T-helper 17 cell (primary cell): ENCODE measurements at places on chromosomes 3 and 15.

DNA sequence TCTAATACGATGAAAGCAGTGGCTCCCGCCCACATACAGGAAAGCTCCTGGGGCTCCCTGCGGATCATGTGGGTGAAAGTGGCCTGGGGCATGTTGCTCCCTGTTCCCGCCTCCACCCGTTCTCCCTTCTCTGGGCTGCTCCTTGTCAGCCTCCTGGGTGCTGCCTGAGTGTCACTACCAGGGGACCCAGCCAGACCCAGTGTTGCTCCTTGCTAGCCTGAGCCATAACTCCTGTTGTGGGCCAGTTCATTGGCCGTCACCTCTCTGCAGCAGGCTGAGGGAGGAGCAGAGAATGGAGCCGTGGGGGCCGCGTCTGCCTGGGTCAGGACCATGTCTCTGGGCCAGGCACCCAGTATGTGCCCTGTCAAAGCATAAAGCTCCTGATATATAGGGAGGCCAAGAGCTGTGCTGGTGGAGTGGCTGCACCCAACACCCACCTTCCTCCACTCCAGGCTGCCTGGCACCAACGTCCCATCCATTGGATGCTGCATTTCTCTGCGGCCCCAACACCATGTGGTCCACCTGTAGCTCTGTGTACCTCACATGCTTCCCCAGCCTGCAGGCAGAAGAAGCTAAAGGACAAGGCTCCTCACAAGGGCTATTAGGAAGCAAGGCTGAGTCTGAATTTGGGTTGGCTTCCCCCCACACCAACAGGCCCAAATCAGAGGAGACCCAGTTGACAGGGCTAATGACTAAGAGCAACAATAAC is 40.5 kb downstream of the KLF13 start:
- no peaks in the 10 kb centered on the region for H3K27me3 ChIP-seq
- H3K36me3 ChIP-seq: peaks cover 2% of the 10 kb centered on the region
- H3K4me1 ChIP-seq: peaks cover 79% of the 10 kb centered on the region
- DNase-seq: no peak

GRCh38 chr15:97858296-97858695 is 102.2 kb upstream of the ARRDC4 start:
- H3K4me3 ChIP-seq: no peak overlapping the region
- H3K27ac ChIP-seq: no peak overlapping the region
- no peaks in the 10 kb centered on the region for H3K27me3 ChIP-seq
- H3K36me3 ChIP-seq: no peaks in the 10 kb centered on the region

DNA sequence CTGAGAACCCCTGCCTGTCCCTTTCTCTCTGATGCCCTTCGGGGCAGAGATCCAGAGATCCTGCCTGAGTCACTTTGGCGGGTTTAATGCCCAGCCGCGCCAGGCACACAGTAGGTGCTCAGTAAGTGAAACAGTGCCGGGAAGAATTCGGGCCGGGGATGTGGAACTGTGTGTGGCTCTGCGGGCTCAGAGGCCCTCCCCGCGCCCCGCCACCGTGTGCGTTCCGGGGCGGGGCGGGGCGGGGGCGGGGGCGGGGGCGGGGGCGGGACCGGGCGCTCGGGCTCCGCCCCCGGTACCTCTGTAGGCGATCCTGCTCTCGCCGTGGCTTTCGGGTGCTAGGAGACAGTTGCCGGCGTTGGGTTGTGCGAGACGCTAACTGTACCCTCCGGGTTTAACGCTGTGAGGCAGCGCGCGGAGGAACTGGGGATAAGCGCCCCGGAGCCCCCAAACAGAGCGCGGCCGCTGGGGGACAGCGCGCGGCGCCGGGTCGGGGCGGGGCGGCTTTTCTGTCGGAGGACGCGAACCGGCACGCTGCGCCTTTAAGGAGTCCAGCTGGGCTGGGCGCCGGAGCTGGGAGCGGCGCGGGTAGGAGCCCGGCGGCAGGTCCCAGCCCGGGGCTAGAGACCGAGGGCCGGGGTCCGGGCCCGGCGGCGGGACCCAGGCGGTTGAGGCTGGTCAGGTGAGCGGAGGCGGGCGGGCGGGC is at the start of gene ABHD6:
Gene ABHD6 (plus strand): TSS at position 555 of the 703 bp plus-strand sequence. CDS start 18,795 bp downstream, outside the sequence.
- peak within 1 kb of the TSS; percentile 86 for H3K27ac ChIP-seq
- peaks cover 18% of the 10 kb centered on the region for H3K27me3 ChIP-seq
- DNase-seq: peak; percentile 76
- H3K4me3 ChIP-seq: peak within 1 kb of the TSS; percentile 97

DNA sequence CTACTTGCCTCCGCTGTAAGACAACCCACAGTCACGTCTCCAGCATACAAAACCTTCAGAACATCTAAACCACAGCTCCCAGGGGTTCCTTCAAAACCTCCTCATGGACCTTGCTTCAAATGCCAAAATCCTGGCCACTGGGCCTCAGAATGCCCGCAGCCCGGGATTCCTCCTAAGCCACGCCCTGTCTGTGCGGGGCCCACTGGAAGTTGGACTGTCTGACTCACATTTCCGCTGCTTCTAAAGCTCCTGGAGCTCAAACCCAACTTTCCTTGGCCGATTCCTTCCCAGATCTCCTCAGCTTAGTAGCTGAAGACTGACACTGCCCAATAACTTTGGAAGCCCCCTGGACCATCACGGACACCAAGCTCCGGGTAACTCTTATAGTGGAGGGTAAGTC is 17.9 kb upstream of the OR5H6 start:
- H3K4me3 ChIP-seq: no peak overlapping the region
- no peaks in the 10 kb centered on the region for H3K4me1 ChIP-seq
- H3K36me3 ChIP-seq: peaks cover 3% of the 10 kb centered on the region
- no peaks in the 10 kb centered on the region for H3K27me3 ChIP-seq

DNA sequence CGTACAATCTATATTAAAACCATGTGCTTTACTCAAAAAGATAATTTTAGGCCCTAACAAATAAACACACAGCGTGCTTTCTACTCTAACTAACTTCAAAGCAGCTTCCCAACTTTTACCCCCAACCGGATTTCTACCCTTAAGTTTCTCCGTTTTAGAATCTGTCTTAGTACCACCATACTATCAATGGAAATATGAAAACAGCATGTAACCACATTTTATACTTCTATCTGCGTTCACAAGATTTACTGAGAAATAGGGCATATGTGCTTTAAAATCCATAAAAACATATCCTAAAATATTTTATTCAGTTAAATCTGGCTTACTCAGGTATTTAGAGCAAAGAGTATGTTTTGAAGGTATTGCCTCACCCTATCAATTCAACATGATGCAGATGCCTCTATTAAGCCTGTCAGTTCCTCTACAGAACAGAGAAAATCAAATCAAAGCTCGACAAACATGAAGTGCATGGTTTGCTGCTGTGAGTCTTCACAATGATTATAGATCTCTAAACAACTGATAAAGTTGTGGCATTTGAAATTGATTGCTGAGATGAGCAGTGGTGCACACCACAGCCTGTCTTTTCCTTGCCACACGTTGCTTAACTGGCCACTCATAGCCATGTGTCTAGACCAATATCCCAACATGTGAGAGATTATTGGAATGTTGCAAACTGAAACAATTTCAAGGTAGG is 44.5 kb upstream of the ZPLD1 start:
- H3K27ac ChIP-seq: no peak overlapping the region
- DNase-seq: no peak

- peaks cover 15% of the 10 kb centered on the region for H3K36me3 ChIP-seq
- DNase-seq: no peak
- H3K27ac ChIP-seq: no peak overlapping the region
- no peaks in the 10 kb centered on the region for H3K4me1 ChIP-seq
These were observed 74.2 kb downstream of the ATG7 start for GRCh38 chr3:11346416-11346815.

- no peak for DNase-seq
- no peak overlapping the region for H3K27ac ChIP-seq
- peaks cover 32% of the 10 kb centered on the region for H3K27me3 ChIP-seq
- no peaks in the 10 kb centered on the region for H3K36me3 ChIP-seq
- peaks cover 13% of the 10 kb centered on the region for H3K4me1 ChIP-seq
These were observed 4.1 kb downstream of the SLC27A2 start for GRCh38 chr15:50186090-50186489.

DNA sequence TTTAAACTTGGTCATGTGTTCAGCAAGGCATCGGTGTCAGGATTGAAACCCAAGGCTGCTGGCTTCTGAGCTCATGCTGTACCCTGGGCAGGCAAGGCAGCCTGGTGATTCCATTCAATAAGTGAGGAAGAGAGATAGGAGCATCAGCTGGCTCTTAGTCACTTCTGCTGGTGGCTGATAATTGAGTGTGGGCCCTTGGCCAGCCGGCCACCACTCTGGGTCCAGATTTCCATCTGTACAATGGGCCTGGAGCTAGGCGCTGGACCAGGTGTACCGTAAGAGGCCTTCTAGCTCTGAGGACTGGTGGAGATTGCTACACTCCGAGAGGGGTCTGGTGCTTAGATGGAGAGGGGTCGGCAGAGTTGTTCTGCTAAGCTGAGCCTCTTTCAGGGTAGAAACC is 4.3 kb downstream of the CD276 start:
- H3K36me3 ChIP-seq: no peaks in the 10 kb centered on the region
- peaks cover 11% of the 10 kb centered on the region for H3K4me1 ChIP-seq
- peaks cover 50% of the 10 kb centered on the region for H3K27me3 ChIP-seq
- DNase-seq: no peak

DNA sequence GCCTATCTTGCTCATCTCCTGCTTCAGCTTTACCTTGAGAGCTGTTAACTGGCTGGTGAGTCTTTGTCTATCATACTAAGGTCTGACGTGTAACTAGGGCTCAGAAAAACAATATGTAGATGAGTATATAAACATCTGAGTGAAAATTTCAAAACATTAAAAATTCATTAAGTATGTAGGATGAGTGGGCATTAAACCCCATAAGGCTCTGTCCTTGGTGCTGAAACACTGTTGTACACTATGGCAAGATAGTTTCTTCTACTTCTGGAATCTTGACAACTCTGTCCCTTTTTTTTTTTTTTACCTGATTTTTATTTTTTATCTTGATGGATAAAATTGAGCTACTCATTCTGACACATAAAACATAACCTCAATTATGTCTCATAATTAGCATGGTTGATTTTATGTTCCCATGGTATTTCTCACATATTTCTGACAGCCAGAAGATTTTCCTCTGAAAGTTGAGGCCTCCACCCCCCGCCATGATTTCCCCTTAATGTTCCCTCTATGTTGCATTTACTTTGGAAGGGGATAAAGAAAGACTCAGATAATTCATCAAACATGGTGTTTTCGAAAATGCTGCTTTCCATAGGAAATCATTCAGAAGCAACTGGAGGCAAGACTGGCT is 54.3 kb downstream of the DGKG start:
- DNase-seq: no peak
- no peak overlapping the region for H3K4me3 ChIP-seq
- H3K27me3 ChIP-seq: peaks cover 4% of the 10 kb centered on the region
- no peaks in the 10 kb centered on the region for H3K4me1 ChIP-seq
- H3K27ac ChIP-seq: no peak overlapping the region
- no peaks in the 10 kb centered on the region for H3K36me3 ChIP-seq

DNA sequence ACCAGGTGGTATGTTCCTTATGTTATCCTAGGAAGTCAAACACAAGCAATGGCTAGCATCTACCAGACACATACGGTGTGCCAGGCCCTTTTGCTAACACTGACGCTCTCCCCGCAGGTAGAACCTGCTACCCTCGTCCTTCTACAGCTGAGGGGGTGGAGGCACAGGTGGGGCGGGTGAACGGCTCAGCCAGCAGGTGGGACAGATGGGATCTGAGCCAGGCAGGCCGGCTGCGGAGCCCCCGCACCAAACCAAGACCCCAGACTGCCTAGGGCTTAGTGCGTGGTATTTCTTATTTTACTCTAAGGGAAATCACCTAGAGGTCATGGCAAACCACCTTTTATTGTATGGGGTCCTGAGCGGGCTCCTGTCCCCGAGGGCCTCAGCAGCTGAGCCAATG is 53.9 kb upstream of the PCSK6 start:
- H3K27ac ChIP-seq: no peak overlapping the region
- H3K36me3 ChIP-seq: peaks cover 3% of the 10 kb centered on the region
- no peak for DNase-seq
- H3K27me3 ChIP-seq: peaks cover 28% of the 10 kb centered on the region
- H3K4me3 ChIP-seq: no peak overlapping the region

DNA sequence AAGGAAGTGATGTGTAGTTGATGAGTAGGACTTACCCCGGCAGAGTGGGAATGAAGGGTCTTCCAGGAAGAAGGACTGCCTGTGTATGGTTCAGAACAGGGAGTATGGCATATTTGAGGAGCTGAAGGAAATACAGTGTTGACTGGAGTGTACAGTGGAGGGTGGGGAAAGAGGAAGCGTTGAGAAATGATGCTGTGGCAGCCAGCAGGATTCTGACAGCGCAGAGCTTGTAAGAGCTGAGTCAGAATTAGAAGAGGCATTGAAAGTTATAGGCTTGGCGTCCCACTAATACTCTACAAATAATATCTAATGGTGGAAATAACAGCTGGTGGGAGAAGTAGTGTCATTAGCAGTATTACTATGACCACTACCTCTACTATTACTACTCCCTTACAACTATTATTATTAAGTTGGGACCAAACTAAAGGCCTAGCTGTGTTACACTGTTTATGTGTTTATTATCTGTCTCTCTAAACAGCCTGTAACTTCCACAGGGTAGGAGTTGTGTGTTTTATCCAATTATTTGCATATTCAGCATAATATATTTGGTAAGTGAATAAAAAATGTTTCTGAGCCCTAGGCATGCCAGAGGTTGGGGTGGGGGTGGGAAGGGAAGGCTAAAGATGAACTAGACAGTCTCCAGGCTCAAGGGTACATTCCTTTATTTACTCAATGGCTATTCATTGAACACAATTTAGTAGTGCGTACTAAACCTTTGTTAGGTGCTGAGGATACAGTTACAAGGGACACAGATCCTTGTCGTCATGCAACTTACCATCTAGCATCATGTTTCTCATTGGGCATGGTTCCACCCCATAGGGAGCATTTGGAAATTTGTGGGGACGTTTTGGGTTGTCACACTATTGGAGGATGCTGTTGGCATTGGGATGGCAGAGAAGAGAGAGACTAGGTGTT is 428.8 kb upstream of the ONECUT1 start:
- DNase-seq: no peak
- no peak overlapping the region for H3K4me3 ChIP-seq
- H3K27me3 ChIP-seq: peaks cover 3% of the 10 kb centered on the region

DNA sequence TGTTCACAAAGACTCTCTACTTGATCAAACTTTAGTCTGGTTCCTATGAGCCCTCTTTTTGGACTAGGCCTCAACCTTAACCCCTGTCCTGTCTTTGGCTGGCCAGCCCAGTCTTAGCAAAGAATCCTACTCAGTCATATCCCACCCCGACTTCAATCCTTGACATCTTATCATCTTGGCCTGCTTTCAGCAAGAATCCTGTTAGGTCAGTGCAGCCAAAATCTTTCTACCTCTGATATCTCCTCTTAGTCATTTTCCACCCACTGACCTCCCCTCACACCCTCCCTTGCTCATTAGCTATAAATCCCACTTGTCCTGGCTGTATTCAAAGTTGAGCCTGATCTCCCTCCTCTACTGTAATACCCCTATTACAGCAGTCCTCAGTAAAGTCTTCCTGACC is 286.1 kb downstream of the MAGI1 start:
- H3K36me3 ChIP-seq: no peaks in the 10 kb centered on the region
- DNase-seq: no peak
- H3K27me3 ChIP-seq: peaks cover 5% of the 10 kb centered on the region

GRCh38 chr3:155424323-155424710 is 130.8 kb upstream of the STRIT1 start:
- H3K4me3 ChIP-seq: no peak overlapping the region
- DNase-seq: no peak
- peaks cover 8% of the 10 kb centered on the region for H3K27me3 ChIP-seq
- no peak overlapping the region for H3K27ac ChIP-seq

GRCh38 chr3:10306156-10306555 is 13.4 kb upstream of the GHRL start:
- no peak overlapping the region for H3K27ac ChIP-seq
- peaks cover 9% of the 10 kb centered on the region for H3K4me1 ChIP-seq
- no peak overlapping the region for H3K4me3 ChIP-seq
- peaks cover 8% of the 10 kb centered on the region for H3K36me3 ChIP-seq
